Right atrium auricular region (tissue), 2 donors: ENCODE measurements at places on chromosomes 7 and 10. TPM values are rescaled to one million over a fixed set of nuclear protein-coding genes. Genes with fewer than 3 reads are reported as not detected.

- no peak for DNase-seq
- H3K27me3 ChIP-seq = no peaks in the 10 kb centered on the region
- H3K27ac ChIP-seq = no peak overlapping the region
- H3K4me3 ChIP-seq = no peak overlapping the region
- H3K4me1 ChIP-seq = no peaks in the 10 kb centered on the region
- no peaks in the 10 kb centered on the region for H3K36me3 ChIP-seq
Observed at GRCh38 chr10:44478876-44479705, 94.2 kb upstream of the CXCL12 start.

GRCh38 chr7:44796034-44796503, 412 bp upstream of the PPIA start:
- peak overlapping the region; percentile 100 for H3K27ac ChIP-seq
- DNase-seq = no peak
- no peaks in the 10 kb centered on the region for H3K27me3 ChIP-seq
- H3K4me1 ChIP-seq = no peaks in the 10 kb centered on the region
- H3K4me3 ChIP-seq = peak overlapping the region; percentile 83

GRCh38 chr10:130358981-130359650, 222.9 kb downstream of the GLRX3 start:
- no peaks in the 10 kb centered on the region for H3K4me1 ChIP-seq
- no peak overlapping the region for H3K4me3 ChIP-seq
- no peaks in the 10 kb centered on the region for H3K27me3 ChIP-seq
- no peaks in the 10 kb centered on the region for H3K36me3 ChIP-seq
- no peak for DNase-seq

- H3K4me1 ChIP-seq = no peaks in the 10 kb centered on the region
- H3K36me3 ChIP-seq = no peaks in the 10 kb centered on the region
- peaks cover 59% of the 10 kb centered on the region for H3K27me3 ChIP-seq
- H3K27ac ChIP-seq = no peak overlapping the region
- no peak overlapping the region for H3K4me3 ChIP-seq
- no peak for DNase-seq
Observed at GRCh38 chr7:155466814-155467733, 9.1 kb downstream of the EN2 start.

DNA sequence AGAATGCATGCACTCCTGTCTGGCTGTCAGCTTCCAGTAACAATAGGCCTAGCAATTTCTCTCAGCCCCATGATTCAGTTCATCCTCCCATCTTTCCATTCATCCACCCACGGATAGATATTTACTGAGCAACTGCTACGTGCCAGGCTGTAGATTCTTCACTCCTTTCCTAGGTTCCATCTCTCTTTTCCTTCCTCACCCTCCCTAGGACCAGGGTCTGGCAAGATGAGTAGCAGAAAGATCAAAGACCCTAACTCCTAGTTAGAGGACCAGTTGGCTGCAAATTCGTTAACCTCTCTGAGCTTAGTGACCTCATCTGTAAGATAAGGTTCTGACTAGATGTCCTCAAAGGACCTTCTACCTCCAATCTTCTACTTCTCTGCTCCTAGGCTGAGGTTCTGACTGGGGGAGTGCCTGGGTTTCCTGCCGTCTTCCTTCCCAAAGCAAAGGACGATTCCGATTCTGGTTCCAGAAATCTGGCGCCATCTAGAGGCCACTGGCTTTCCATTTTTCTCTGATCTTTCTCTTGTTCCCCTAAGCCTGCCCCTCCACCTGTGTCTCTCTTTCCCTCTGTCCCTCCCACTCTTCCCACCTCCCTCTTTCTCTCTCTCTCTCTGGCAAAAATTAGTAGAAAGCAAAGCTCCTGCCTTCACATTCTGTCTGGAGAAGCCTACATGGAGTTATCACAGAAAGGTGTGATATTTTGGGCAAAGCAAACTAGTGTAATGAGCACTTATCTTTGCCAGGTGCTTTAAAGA, 26.2 kb downstream of the TBATA start:
- H3K27me3 ChIP-seq = no peaks in the 10 kb centered on the region
- peak; percentile 82 for DNase-seq
- H3K27ac ChIP-seq = no peak overlapping the region
- no peak overlapping the region for H3K4me3 ChIP-seq
- H3K4me1 ChIP-seq = peaks cover 12% of the 10 kb centered on the region
- H3K36me3 ChIP-seq = no peaks in the 10 kb centered on the region

GRCh38 chr10:1157615-1157933, 101.4 kb downstream of the WDR37 start:
- no peaks in the 10 kb centered on the region for H3K27me3 ChIP-seq
- no peaks in the 10 kb centered on the region for H3K4me1 ChIP-seq
- no peak overlapping the region for H3K27ac ChIP-seq
- H3K4me3 ChIP-seq = no peak overlapping the region

DNA sequence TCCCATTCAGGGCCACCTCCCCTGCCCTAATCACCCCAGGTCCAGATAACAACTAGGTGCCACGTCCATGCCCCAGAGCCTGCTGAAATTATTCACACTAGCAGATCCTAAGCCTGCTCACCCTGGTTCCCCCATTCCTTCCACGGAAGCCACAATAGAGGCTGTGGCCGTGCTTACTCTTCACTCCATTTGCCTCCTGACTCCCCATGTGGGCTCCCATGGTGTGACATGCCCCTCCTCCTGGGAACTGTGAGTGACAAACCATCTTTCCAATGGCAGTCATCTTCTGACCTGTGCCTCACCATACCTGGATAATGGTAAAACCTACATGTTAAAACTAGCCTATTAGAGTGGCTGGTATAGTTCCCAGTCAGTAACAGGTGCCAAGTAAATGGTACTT, 216.2 kb upstream of the PRKCQ start:
- H3K4me3 ChIP-seq = no peak overlapping the region
- H3K36me3 ChIP-seq = no peaks in the 10 kb centered on the region
- H3K27ac ChIP-seq = no peak overlapping the region
- no peaks in the 10 kb centered on the region for H3K27me3 ChIP-seq
- H3K4me1 ChIP-seq = no peaks in the 10 kb centered on the region

- no peak overlapping the region for H3K4me3 ChIP-seq
- no peak for DNase-seq
- no peaks in the 10 kb centered on the region for H3K4me1 ChIP-seq
- no peak overlapping the region for H3K27ac ChIP-seq
- peaks cover 4% of the 10 kb centered on the region for H3K36me3 ChIP-seq
Observed at GRCh38 chr10:23448802-23449570, 10.1 kb downstream of the OTUD1 start.

- DNase-seq = peak; percentile 61
- H3K27me3 ChIP-seq = no peaks in the 10 kb centered on the region
- peak overlapping the region; percentile 52 for H3K27ac ChIP-seq
- H3K4me1 ChIP-seq = no peaks in the 10 kb centered on the region
- H3K4me3 ChIP-seq = no peak overlapping the region
- H3K36me3 ChIP-seq = no peaks in the 10 kb centered on the region
Observed at GRCh38 chr7:22445140-22445743, 54.7 kb downstream of the STEAP1B start.

DNA sequence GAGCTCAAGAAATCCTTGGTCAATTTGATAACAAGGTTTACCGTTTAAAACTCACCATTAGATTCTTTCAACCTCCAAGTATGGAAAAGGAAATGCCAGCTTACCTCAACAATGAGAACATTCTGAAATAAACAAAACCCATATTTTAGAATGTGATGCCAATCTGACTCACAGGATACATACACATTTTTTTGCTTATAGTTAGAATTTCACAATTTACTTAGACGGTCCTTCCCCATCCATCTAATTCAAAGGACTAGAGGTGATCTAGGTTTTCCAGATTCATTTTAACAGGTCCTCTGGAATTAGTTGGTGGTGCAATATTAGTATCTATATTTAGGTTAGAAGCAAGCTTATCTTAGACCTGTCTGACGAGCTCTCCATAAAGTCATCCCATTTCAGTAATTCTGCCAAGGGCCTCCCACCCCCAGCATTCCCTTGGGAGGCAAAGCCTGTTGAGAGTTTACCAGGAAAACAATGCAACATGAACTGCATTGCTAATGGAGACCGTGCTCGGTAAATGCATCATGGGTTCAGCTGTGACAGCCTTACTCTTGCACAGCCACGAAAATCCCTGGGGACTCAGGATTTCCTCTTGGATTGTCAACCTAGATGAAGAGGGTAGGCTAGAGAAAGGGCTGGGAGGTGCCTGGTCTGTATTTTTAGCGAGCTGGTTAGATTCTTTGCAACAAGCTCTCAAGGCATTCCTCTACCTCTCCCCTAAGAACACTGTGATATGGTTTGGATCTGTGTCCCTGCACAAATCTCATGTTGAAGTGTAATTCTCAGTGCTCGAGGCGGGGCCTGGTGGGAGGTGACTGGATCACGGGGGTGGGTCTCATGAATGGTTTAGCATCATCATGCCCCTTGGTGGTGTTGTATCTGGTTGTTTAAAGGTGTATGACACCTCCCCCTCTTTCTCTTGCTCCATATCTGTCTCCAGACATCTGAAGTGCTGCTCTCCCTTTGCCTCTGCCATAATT, 93.8 kb downstream of the PRTFDC1 start:
- no peak overlapping the region for H3K4me3 ChIP-seq
- H3K36me3 ChIP-seq = no peaks in the 10 kb centered on the region
- no peak overlapping the region for H3K27ac ChIP-seq
- no peak for DNase-seq

Gene SMC3
- total RNA-seq = 18.3 TPM

Gene HDAC9
- 28.0 TPM for total RNA-seq

Gene ANKRD30A
- total RNA-seq = not detected

Gene CFAP70
- total RNA-seq = 1.1 TPM
